ENCODE measurements at places on chromosomes 1 and 21.
A peak's percentile ranks its signal among the peaks of the same experiment; 100 is the strongest.

DNA sequence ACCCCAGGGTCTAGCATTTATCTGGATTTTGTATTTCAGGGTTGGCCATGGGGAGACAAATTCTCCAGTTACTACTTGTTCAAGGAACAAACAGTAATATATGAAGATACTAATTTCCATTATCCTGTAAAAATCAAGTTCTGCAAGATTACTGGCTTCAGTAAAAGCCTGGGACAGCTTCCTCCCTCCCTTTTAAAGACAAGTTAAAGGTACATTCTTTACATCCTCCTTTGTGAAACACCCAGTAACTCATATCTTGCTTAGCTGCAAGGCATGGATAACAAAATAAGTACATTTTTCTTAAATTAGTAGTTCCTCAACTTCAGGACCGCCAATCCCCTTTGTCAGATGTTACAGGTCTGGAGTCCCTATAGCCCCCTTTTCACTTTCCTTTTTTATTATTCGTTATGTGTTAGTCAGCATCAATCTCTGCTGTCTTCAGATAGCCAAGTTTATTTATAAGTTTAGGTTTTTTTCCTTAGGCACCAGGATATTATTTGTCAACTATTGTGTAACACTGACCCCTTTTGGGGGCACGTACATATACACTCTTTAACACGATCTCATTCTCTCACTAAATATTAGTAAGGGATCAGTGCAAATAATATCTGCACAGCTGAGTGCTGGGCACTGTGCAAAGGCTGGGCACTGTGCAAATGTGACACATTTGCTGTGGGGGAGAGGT lies 9.8 kb downstream of the ERRFI1 start:
- no peak for DNase-seq

DNA sequence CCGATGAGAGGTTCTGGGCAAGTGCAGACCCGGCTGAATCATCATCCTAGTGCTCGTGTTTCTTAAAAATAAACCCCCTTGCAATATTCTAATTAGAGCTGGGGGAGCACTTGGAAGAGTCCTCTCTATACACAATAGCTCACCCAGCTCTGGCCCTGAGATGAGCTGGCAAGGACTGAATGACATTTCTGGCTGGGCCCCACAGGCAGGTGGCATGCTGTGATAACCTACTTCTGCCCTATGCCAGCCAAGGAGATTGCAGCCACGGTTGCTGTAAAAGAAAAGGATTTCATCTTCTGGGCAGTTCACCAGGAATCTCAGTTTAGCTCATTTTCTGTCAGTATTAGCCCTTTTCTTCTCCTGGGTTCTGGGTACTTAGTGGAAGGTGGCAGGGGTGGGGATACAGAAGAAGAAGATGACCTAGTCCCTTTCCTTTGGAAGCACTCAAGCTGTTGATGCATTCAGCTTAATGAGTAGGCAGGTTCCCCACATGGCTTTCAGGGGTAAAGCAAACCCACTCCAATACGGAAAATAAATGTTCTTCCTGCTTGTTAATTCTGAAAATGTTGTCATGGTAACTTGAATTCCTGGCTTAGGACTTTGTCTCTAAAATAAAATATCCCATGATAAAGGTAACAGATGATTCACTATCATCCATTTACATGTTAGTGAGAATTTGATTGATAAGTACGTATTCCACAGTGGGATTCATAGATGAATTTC lies 32.2 kb downstream of the VASH2 start:
- no peak for DNase-seq

DNA sequence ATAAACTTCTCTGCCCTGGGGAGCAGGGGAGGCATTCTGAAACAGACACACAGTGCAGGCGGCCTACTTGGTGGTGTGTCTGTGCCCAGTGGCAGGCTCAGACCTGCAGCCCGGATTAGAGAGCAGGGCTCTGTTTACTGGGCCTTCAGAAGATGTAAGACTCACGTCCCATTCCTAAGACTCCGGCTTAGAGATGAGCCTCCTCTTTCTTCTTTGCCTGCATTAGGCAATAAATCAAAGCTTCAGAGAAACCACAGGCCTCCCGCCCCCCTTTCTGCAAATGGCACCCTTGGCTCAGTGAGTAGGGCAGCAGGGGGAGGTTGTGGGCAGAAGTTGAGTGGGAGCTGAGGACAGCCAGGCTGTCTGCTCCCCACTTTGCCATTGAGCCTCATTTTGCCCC lies 35.8 kb downstream of the LGR6 start:
- DNase-seq: no peak

DNA sequence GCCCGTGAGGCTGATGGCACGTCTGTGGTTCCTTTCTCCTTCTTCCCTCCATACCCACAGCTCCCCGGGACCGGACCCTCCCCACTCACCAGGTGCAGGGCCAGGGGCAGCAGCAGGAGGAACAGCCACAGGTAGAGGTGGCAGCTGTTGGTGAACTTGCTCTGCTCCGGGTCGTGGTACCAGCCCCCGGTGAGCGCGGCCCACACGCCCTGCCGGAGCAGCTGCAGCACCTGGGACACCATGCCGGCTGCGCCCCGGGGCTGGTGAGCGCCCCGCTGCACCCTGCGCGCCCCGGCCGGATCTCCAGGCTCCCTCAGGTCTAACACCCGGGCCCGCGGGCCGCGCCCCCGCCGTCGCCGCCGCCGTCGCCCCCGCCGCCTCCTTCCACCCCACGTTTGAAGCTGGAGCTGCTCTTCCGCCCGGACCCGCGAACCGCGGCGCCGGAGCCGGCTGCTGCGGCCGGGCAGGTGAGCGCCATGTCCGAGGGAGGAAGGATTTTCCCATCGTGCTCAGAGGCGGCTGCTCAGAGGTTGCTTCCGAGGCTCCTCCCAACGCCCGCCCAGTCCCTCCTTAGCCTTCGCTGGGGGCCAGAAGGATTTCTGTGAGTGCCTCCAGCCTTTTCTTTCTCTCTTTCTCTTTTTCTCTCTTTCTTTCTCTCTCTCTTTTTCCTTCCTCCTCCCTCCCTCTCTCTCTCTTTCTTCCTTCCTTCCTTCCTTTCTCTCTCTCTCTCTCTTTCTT lies at the start of gene PCNX2:
PCNX2 (minus strand) TSS at position 489 of the 738 bp plus-strand sequence; CDS start at position 242, 247 bp downstream.
- DNase-seq: peak; percentile 11

GRCh38 chr1:31712068-31712467 lies 8.3 kb upstream of the COL16A1 start:
- DNase-seq: no peak

GRCh38 chr1:186207391-186208085 lies 167.5 kb downstream of the TPR start:
- DNase-seq: no peak

GRCh38 chr1:23736437-23737134 lies 6.7 kb upstream of the ELOA start:
- no peak for DNase-seq

DNA sequence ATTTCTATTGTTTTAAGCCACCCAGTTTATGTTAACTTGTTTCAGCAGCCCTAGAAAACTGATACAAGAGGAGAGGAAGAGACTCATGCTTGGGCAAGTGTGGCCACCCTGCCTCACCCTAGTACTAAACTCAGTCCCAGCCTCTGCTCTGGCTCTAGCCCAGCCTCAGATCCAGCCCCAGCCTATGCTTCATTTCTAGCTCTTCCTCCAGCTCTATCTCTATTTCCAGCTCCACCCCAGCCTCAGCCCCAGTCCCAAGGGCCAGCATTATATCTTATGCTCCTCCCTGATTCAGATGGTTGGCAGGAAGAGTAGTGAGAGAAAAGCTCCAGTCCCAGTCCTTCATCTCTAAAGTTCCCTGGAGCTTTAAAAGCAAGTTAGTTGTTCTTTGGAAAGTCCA lies 535.5 kb downstream of the PTPRC start:
- no peak for DNase-seq

- DNase-seq: no peak
Observed at GRCh38 chr1:62198781-62199125, 4.1 kb downstream of the L1TD1 start.

GRCh38 chr1:210731193-210731592 lies 402.5 kb downstream of the HHAT start:
- DNase-seq: no peak

DNA sequence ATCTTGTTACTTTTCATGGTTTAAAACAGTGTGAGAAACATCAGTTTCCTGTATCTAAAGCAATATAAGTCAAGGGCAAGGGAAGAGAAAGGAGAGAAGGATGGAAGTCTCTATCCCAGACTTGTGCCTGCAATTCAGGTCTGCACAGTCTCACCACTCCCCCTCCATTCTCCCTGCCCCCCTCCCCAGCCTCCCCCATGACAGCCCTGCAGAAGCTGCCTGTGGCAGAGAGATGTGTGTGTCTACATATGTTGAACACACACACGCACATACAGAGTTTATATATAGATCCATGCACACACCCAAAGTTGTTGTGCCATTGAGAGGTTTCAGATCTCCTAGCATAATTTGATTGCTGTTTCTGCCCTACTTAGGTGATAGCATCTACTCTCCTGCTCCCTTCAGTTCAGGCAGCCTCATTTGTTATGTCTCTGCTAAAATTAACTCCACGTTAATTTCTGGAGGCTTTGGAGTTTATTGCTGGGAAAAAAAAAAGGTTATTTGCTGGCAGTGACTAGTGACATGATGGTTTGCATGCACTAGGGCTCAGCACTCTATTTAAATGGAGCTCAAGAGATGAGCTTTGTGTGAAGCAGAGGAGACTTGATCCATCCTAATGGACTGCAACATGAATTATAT lies 124.9 kb upstream of the SMYD2 start:
- no peak for DNase-seq

- DNase-seq: no peak
Observed at GRCh38 chr21:45261093-45261492, 26.6 kb downstream of the POFUT2 start.

DNA sequence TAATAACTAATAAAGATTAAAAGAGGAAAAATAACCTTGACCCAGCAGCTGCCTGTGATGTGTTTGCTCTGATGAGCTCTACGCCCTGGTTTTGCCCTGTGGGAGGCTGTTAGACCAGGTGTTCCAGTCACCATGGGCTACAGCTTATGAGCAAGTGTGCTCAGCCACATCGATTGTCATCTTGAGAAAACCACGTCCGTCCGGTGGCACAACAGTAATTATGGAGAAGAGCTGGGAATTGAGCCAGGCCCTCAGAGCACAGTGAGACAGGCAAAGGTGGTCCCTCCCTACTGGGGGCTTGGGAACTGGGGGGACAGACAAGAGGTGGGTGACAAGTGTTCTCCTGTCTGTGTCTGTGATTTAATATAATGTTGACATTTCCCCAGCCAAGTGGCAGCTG lies 420.5 kb downstream of the MATN1 start:
- DNase-seq: no peak

DNA sequence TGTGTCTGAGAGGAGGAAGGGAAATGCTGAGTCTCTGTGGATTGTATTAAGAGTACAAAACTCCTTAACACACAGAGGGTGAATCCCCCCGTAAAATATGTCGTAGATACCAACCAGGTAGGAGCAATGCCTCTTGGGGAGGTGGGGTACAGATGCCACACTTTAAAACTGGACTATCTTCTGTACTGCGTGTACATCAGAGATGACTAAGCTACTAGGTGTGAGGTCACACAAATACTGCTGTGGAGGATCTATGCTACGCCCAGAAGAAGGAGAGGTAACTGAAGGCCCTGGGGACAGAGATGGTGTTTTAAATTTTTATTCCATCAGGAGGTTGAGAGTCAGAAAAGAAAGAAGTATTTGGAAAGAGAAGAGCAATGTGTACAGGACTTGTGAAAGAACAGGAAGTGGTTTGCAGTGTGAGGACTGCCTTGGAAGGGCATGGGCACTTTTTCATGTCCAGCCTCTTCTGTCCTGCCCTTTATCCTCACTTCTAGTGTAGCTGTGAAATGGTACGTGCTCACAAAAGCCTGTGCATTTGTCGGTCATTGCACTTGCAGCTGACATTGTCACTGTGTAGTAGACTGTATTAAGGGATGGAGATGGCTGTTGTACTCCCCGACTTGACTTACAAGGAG lies 287.8 kb upstream of the CHRM3 start:
- DNase-seq: no peak

DNA sequence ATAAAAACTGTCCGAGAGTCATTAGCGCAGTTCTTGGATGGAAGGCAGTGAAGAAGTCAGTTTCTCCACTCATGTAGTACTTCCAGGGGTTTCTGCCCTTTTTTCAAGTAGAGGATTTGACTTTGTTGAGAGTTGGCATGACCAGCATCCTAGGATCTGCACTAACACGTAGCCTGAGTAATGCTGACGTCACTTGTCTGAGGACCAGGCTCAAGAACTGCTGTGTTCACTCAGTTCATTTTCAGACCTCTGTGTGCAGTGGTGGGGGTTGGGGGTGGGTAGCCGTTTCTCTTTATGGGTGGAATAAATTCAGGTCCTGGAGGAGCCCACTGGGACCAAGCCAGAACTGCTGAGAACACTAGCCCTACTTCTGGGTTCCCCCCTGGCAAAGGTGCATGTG lies 53.3 kb downstream of the MRPS6 start:
- DNase-seq: no peak

DNA sequence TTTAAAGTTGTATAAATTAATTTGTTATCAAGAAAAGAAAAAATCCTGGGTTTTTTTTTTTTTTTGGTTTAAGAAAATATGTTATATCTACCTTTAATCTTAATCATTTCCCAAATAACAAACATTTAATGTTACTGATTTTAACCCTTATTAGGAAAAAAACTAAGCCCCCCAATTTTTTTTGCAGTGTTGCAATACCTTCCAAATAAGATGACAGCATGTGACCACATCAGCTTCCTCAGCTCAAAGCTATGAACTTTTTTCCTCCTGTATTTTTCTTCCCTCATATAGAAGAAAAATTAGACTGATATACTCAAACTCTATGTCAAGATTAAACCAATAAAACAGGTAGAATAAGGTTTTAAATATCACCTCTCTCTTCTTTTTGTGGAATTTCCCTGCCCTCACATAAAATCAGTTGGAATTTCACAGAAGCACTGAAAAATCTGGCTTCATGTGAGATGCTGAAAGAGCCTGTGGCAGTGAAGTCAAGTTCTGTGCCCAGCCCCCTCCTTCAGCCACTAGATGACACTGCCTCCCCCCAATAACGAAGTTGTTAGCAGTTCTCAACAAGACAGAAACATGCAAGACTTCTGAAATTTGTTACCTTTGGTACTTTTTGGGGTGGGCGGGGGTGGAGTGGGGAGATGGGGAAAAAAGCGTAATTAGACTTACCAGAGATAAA lies 9.6 kb upstream of the SMYD2 start:
- no peak for DNase-seq

DNA sequence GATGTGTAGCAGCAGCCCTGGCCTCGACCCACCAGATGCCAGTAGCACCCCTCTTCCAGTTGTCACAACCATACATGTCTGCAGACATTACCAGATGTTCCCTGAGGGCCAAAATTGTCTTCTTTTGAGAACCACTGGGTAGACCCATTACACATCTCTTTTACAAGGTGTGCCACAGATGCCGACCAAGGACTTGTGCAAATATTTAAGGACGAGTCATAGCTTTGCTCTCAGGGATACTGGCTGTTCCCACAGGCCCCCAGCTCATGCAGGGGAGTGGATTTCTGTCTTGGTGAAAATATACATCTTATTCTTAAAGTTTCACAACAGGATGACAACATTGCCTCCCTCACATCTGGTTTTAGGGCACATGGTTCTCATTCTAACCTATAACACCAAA lies 59.4 kb upstream of the ZBTB18 start:
- DNase-seq: no peak

DNA sequence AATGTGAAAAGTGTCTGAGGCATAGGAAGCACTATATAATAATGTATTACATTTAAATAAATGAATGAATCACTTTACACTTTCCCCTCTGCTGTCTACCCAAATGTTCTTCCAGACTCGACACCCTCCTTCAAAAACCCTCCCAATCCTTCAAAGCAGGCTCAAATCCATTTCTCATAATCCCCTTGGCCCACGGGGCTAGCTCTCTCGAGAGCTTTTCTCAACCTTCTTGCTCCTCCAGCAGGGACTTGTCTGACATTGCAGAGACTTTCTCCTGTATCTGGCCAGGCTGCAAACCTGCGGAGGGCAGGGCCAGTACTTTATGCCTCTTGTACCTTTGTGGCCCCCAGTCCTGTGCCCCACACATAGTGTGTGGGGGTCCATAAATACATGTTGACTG lies 14.1 kb upstream of the CNTN2 start:
- no peak for DNase-seq
